ENCODE measurements at places on chromosomes 7 and 10.

- DNase-seq = no peak
Measured at GRCh38 chr7:156493942-156494341, 146.6 kb upstream of the RNF32 start.

- DNase-seq = peak; percentile 28
Measured at GRCh38 chr7:128904381-128905197, 5.9 kb downstream of the KCP start.

- no peak for DNase-seq
Measured at GRCh38 chr7:152583006-152583405, 92.9 kb downstream of the XRCC2 start.

DNA sequence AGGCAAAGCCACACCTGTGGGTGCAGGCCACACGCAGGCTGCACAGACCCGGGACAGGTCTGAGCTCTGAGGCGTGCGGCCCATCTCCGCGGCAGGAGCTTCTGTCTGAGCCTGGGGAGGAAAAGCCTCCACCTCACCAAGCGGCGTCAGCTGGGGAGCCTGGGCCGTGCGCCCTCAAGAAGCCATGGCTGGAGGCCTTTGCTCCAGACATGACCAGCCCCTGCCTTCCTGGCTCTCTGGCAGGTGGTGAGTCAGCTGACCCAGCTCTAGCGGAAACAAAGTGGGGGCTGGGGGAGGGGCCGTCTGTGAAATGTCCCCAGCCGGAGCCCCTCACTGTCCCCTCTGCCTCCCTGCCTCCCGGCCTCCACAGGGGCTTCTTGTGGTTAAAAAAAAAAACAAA is 12.5 kb downstream of the GPER1 start:
- no peak for DNase-seq

DNA sequence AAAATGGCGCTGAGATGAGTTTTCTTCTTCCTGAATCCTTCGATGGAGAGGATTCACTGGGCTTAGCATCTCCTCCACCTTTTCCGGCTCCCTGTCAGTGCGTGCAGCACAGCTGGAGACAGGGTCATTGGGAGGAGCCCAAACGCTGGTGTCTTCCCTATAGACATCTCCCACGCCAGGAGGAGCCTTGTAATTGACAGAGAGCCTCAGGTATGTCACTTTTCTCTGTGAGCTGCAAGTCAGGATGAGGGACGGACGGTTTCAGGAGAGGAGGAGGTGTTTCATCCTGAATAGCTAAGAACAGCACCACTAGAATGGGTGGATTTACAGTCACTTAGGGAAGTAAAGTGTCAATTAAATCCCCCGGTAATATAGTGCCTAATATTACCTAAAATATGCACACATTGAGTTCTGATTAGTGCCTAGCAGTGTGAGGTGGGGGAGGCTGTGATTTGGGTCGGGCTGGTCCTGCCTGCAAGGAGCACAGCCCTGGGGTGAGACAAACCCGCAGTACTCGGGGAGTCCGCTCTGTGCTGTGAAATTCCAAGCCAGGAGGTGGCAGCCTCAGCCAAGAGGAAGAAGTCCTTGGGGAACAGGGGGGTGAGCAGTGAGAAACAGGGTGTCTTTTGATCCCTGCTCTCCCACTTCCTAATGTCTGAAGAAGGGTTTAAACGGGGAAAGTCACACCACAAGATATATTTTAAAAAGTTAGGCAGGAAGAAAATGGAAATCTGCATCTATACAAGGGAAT is 28.2 kb downstream of the IL15RA start:
- no peak for DNase-seq

GRCh38 chr7:150897502-150898474 is 45.5 kb downstream of the AOC1 start:
- DNase-seq = no peak

GRCh38 chr7:27917119-27917518 is 177.2 kb downstream of the TAX1BP1 start:
- no peak for DNase-seq

GRCh38 chr10:124991835-124992234 is 49.9 kb downstream of the ZRANB1 start:
- no peak for DNase-seq

DNA sequence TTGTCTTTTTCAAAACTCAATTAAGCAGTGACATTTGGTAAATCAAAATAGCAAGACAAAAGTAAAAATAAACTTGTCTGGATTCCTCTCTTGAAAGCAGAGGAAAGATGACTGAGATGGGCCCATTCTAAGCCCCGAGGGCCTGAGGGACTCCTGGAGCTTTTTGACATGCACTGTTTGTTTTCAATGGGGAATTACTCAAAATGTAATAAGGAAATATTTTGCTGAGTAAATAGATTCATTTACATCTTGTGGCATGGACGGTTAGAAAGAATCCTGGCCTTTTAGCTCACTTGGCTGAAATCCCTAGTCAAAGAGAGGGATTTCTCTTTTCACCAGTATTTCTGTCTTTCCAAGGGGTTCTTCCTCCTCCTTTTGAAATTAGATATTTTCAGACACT is 108.0 kb downstream of the MKX start:
- no peak for DNase-seq

DNA sequence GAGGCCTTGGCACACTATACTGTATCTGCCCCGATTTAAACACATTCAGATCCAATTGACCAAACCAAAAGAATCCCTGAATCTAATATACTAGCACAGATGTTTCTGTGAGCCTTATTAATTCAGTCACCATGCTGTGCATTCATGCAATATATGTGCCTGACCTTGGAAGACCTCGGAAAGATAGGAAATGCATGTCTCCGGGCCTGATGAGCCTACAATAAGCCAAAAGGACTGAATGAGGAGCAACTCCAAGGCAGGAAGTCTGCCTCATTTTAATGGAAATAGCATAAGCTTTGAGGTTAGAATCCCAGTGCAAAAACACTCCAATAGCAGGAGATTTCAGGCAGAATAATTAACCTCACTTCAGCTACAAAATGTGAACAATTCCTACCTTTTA is 316.7 kb downstream of the LRRTM3 start:
- no peak for DNase-seq

DNA sequence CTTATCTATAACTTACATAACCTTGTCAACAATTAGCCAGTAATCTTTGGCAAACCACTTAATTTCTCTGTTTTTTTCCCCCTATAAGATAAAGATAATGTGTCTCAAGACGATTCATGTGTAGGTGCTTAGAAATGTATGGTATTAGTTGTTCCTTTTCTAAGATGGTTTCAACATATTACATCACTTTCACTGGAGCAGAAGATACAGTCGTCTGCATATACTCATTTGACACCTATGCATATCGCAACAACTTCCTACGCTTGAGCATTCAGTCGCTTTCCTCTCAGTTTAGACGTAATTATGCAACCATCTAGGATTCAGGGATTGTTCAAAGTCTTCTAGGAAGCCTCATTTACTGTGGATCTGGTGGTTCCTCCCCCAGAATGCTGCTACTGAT is 396.7 kb downstream of the PHTF2 start:
- DNase-seq = no peak

DNA sequence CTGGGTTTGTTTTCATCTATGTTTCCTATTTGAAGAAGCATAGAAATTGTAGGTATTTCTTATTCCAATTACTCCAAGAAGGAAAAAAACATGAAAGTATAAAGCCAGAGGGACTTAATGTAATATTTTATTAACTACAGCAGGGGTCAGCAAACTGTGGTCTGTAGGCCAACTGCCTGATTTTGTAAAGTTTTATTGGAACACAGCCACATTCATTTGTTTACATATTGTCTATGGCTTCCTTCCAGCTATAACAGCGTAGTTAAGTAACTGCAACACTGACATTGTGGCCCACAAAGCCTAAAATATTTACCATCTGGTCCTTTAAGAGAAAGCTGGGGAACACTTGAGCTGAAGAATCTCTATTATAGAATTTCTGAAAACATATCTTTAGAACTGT is 306.2 kb downstream of the BICC1 start:
- DNase-seq = no peak

GRCh38 chr7:155807065-155807671 is 5.1 kb downstream of the SHH start:
- no peak for DNase-seq

GRCh38 chr10:96367470-96367869 is 8.7 kb upstream of the OPALIN start:
- no peak for DNase-seq

GRCh38 chr10:97427571-97428179 is 1.7 kb downstream of the PGAM1 start:
- no peak for DNase-seq

GRCh38 chr10:104297697-104298660 is 29.0 kb downstream of the GSTO2 start:
- DNase-seq = no peak

GRCh38 chr7:22444181-22444971 is 55.6 kb downstream of the STEAP1B start:
- no peak for DNase-seq

DNA sequence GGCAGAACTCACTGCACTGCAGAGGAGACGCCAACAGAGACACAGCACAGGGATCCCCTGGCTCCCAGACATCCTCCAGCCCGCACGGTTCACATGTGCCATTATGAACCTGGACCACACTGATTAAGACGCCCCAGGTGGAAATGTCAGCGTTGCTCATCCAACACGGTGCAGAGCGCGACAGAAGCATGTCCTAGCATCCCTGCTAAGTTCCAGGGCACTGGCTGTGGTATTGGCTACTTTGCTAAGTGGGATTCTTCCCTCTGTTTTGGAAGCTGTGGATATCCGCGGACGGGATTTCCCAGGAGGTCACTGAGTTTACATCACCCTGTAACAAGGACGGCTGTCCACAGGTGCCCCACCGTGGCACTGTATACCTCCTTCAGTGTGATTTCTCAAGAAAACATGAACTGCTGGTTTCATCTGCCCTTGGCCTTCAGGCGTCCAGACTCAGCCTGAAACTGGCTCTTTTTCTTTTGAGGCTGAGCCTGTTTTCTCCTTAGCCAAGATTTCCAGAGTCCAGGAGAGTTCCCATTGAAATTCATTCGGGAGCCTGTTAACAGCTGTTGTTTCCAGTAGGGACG is 324.0 kb downstream of the WDR37 start:
- DNase-seq = no peak

- no peak for DNase-seq
Measured at GRCh38 chr10:30282221-30282620, 66.9 kb downstream of the MTPAP start.

GRCh38 chr7:86814661-86815379 is 171.1 kb downstream of the GRM3 start:
- no peak for DNase-seq
